ENCODE measurements at places on chromosomes 5 and 9.

- DNase-seq, result peak; percentile 2
These were observed 34.7 kb downstream of the LHX3 start for GRCh38 chr9:136170006-136170901.

DNA sequence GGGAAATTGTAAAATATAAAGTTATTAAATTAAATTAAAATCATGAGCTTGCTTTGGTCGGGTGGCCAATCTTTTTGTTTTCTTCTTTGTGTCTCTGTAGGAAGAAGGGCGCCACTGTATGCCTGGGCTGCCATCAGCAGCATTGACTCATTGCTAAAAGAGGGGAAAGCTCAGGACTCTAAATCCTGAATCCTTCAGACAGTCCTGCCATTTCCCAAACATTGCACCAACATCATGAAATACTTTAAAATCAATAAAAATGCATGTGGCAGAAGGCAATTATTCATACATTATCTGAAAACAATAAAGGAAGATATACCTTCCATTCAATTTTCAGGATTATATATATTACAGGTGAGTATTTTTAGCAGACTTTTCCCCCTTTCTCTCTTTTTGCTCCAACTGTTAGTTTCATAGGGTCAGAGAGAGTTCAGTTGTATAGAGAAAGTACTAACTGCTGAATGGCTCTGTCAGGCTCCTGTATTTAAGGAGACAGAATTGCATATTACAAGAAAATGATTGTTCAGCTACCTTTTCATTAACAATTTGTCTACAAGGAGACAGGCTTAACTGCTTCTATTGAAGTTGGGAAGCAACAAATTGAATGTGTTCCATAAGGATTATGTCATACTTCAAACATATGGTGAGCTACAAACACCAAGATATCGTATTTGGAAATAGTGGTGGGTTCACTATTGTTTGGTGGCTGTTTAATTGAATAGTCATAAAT is 95.7 kb downstream of the ATPSCKMT start:
- no peak for DNase-seq

- DNase-seq, result peak; percentile 24
These were observed 5.3 kb upstream of the SUSD1 start for GRCh38 chr9:112180387-112180881.

DNA sequence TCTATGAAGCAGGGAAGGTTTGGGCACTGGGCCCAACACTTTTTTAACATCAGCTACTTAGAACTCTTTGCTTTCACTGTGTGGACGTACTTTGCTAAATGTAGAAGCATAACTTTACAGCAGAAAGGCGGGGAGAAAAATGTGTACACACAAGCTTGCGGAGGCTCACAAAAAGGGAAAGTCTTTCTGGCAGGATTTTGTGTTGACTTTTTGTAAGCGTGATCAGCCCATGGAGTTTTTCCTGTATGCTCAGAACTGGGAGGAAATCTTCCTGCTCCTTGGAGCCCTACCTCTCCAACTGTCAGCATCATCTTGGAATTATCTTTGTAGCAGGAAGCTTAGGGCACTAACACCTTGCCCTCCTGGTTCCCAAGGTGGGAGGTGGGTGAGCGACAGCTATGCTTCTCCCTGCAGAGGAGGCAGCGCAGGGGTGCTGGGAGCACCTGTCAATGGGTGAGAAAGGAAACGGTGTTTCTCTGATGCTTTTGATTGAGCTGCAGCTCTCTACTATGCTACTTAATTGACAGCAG is 321.9 kb downstream of the GADD45G start:
- DNase-seq, result no peak

DNA sequence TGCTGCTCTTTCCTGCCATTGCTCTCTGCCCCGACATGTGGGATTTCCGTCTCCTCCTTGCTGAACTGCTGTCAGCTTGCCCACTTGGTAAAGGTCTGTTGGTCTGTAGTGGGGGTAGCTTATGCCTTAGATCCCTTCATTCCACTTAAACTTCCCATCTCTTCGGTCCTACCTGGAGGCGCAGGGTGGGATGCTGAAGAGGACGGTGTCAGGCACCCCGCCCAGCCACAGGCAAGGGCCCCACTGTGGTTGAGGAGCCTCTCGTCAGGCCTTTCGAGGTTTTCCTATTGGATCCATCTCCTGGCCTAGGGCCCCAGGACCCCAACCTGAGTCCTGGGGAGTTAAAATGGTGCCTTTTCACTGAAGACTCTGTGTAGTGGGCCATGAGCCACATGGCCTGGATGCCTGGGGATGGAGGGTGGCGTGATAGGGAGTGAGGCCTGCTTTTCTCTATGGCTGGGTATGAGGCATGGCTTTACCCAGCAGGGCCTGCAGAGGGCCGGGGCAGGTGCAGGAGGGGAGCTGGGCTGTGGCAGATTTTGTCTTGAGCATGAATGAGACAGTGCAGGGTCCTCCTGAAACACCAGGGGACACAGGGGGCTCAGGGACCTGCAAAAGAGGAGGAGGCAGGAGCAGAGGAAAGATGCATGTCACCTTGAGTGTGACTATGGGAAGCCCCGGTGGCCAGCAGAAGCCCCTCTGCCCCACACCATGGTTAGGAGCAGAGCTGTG is 25.8 kb upstream of the RNF130 start:
- no peak for DNase-seq

GRCh38 chr5:113035096-113035495 is 58.5 kb downstream of the DCP2 start:
- DNase-seq, result no peak

GRCh38 chr9:70616228-70616990 is 202.0 kb upstream of the KLF9 start:
- no peak for DNase-seq

- DNase-seq, result no peak
These were observed 35.6 kb downstream of the S1PR3 start for GRCh38 chr9:89026876-89027275.

- no peak for DNase-seq
These were observed 1.9 kb upstream of the MRPS2 start for GRCh38 chr9:135498381-135499126.

GRCh38 chr5:94870511-94871183 is 252.2 kb downstream of the SLF1 start:
- no peak for DNase-seq

DNA sequence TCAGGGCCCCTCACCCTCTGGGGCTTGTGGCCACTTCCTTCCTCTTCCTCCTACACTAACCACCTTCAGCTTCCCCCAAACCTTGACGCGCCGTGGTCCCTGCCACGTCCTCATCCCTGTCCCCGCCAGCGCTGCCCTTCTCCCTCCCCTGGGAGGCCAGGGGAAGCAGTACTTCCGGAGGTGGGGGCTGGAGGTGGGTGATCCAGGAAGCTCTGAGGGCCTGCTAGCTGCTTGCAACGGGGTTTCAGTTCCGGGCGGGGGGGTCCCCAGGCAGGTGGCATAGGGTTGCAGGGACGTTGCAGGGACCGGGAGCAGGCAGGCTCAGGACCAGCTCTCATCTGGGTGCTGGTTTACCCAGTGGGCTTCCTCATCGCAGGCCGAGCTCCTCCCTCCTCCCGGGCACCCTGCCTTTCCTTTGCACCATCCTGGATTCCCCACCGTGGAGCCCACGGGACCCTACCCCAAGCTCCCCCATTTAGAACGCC is 70.0 kb downstream of the RXRA start:
- peak; percentile 28 for DNase-seq

DNA sequence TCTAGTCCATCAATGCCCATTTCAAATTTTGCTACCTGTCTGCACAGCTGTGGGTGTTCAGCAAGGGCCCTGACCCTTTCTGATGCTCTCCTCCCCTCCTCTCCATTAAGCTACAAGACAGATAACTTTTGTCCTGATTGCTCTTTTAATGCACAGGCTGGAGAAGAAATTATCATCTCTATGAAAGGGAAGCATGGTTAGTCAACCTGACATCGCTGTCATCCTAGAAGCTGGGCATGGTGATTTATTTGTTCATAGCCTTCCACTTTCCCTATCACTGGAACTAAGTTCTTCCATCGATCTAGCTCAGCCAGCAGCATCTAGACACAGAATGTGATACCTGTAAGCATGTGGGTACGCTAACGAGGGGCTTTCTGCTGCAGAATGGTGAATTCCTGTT is 50.1 kb downstream of the SLIT3 start:
- no peak for DNase-seq

GRCh38 chr5:87410931-87411330 is 1.8 kb downstream of the CCNH start:
- DNase-seq, result no peak

GRCh38 chr5:33886283-33886682 is 5.5 kb downstream of the ADAMTS12 start:
- DNase-seq, result no peak

DNA sequence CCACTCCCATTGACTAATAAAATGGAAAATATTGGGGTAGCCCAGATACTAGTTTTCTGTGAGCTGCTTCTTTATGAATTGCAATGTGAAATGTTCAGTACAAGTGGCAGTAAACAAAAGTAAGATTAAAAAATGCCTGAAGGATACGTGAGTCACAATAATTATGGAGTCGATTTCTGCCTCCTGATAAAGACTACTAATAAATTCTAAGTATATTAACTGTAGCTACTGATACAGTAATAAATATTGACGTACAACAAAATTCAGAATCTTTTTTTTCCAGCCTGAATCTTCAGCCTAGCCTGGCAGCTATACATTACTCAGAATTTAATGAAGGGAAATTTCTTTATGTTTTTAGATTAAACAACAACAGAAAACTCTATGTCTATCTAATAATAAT is 218.1 kb downstream of the MPDZ start:
- no peak for DNase-seq

DNA sequence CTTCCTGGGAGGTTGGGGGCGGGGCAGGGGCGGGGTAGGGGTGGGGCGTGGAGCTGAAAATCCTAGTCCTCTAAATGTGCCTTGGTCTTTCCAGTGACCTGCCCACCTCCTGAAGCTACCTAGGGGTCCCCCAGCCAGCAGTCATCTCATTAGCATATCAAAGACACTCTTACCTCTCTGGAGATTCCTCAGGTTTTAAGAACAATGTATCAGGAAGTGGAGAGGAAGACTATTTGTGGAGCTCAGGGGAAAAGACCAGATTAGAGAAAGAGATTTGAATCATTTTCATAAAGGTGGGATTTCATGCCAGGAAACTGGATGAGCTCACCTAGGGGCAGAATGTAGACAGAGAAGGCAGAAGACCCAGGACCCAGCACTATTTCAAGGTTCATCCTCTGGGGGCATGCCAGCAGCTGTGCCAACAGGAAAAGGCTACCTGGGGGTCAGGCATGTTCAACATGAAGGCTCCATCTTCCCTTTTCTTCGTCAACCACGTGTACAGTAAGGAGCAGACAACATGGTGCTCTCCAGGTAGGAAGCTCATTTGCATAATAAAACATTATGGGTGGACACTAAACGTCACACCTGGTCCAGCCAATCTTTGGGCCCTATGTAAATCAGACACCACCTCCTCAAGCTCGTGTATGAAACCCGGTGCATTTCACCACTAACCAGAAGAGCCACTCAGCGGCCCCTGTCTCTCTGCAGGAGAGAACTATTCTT is 6.9 kb downstream of the GMCL2 start:
- DNase-seq, result no peak

- no peak for DNase-seq
These were observed 644 bp downstream of the IER5L start for GRCh38 chr9:129177443-129177790.

DNA sequence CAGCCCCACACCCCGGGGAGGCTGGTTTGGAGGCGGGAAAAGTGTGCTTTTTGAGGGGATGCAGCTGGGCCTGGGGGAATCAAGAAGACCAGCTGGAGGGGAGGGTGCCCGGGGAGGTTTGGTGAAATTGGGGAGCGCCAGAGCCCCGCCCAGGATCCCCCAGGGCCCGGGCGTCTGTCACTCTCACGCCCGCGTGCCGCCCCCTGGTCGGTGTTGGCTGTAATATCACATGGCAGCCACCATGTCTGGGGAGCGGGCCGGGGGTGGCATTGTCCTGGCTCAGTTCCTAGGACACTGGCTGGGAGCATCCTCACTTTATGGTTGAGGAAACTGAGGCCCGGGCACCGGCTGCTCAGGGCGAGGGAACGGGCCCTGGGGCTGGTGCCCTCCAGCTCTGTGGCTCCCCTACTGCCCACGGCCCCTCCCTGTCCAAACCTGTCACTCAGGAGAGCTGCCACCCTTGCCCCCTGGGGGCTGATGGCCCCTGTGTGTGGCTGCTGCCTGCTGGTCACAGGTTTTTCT is 27.5 kb downstream of the ASS1 start:
- DNase-seq, result no peak

DNA sequence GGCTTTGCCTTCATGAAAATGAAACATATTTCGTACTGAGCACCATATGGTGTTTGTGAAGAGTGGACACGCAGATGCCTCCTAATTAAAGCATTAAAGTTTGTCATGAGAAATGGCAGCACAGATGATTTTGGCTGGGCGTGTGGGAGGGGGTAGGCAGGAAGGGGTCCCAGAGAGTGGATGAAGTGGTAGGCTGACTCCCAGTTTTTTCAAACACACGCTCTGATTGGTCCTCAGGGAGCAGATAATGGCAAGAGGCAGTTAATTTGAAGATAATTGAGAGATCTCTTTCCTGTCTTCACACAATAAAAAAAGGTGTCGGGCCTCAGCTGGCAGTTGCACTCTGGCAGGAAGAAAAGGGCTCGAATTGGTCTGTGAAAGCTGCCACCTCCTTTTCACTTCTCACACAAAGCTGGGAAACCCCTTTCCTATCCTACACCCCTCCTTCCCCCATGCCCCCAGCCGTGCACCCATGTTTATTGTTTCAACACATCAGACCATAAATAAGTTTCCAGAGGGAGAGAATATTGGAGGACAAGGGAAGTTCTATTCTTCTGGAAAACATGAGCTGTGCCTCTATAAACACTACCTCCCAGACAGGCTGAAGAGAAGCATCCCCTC is 429.6 kb downstream of the ARHGEF28 start:
- no peak for DNase-seq

- no peak for DNase-seq
These were observed 47.0 kb upstream of the HOMER1 start for GRCh38 chr5:79560771-79561524.

- no peak for DNase-seq
These were observed 107.9 kb upstream of the LARP1 start for GRCh38 chr5:154647114-154647760.

GRCh38 chr5:134005417-134006061 is 764 bp upstream of the VDAC1 start:
- no peak for DNase-seq

- no peak for DNase-seq
These were observed 7.3 kb upstream of the CDC14B start for GRCh38 chr9:96626912-96627311.

DNA sequence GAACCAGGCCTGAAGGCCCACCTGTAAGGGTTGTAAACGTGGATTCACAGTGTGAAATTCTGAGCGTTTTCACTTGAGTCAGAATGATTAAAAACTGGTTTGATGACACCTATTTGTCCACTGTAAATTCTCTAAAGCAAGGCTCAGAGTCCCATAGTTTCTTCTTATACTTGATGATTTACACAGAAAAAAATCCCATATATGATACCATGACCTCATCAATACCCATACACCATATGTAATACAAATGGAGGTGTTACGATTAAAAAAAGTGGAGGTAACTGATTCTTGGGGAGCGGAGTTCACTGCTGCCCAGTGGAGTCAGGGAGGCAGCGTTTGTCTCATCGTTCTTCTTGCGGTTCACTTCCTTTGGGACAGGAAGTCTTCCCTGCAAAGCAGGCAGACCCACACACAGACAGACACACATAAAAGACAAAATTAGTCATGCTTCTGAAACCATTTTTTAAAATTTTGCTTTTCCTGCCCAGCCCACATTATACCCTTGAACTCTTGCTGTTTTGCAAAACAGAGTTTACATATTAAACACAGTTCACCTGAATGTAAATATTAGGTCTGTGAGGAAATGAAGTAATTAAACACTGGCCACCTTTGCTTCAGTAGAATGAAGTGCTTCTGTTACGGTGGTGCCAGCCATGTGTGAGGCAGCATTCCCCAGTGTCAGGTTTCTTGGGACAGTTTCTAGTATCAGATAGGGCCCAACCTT is 26.2 kb downstream of the NREP start:
- DNase-seq, result no peak

All from activated CD8-positive, alpha-beta memory T cell treated with anti-CD3 and anti-CD28 coated beads for 4 hours (primary cell).